A549 treated with ZK216348 at 1 μM for 4 hours (cell line): ENCODE measurements at places on chromosomes 5 and 9. TPM values are rescaled to one million over a fixed set of nuclear protein-coding genes. Genes with fewer than 3 reads are reported as not detected.

Gene PAPPA
- total RNA-seq, result 23.7 to 46.1 TPM (median 34.7 TPM) in 5 replicates

Gene ANKRD20A1
- 0.60 to 1.8 TPM (median 1.3 TPM) in 5 replicates for total RNA-seq

Gene IFT74
- 10.7 to 18.0 TPM (median 12.7 TPM) in 5 replicates for total RNA-seq

Gene PCDH1
- 1.6 to 4.8 TPM (median 3.1 TPM) in 5 replicates for total RNA-seq

Gene CYLC2
- not detected in 5 replicates for total RNA-seq

Gene COL5A1
- 33.7 to 68.2 TPM (median 47.1 TPM) in 5 replicates for total RNA-seq

Gene IRX1
- not detected in 5 replicates for total RNA-seq
